Stimulated activated CD4-positive, alpha-beta T cell treated with anti-CD3 and anti-CD28 coated beads, Interleukin-4, amount 100 ng/mL, for 24 hours (primary cell): ENCODE measurements at places on chromosomes 5 and 9.

GRCh38 chr5:171571663-171572062 is 152.2 kb downstream of the FGF18 start:
- no peak for DNase-seq

DNA sequence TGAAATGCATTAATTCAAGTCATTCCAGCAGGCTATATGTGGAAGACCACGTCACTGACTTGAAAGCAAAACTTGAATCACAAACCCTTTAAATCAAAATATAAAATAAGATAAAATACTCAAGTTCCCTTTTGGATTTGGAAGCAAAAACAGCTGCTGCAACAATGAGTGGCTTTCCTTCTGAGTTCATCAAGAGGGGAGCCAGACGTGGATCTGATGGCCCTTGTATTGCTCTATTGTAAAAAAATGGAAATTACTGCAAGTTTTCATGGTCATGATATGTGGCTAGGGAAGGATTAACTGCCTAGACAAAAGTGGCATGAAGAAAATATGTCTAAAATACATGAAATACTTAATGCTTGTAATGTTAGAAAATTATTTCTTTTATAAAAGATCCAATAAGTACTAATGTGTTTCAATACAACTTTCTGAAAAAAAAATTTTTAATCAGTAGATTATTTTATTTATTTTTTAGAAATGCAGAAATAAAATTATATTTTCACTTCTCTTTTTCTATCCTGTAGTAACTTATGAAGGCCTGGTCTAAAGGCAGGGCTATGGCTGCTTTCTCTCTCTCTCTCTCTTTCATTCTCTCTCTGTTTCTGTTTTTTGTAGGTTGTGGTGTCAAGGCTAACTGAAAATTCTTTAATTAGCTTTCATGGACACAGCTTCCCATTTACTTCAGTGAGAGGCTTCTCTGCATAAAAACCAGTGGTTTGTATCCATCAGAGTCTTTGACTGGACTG is 24.0 kb downstream of the LIX1 start:
- DNase-seq: no peak

DNA sequence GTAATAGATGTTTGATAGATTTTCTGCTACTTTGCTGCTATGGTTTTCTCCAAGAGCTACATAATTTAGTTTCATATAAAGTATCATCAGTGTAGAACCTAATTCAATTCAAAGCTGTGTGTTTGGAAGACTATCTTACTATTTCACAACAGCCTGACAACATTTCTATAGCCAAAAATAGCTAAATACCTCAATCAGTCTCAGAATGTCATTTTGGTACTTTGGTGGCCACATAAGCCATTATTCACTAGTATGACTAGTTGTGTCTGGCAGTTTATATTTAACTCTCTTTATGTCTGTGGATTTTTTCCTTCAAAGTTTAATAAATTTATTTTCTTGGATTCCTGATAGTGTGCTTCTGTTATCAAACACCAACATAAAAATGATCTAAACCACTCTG is 35.1 kb upstream of the CCDC152 start:
- no peak for DNase-seq

DNA sequence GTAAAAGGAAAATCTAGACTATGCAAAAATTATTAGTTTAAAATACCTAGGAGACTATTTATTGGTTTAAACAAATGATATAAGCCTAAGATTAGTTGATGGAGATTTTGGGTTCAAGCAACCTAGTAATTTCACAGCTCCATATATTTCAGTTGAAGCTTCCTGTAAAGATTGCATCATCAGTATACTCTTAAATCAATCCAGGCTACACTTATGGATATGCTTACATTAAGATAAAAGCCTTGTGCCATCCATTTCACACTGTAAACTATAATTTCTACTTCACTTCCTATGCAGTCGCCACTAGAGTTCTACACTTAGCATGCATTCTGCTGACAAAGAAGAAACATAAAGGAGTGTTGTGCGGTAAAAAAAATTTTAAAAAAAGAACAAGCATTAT is 7.3 kb upstream of the LIX1 start:
- DNase-seq: no peak

GRCh38 chr5:163880302-163880701 is 374.9 kb downstream of the MAT2B start:
- DNase-seq: no peak

DNA sequence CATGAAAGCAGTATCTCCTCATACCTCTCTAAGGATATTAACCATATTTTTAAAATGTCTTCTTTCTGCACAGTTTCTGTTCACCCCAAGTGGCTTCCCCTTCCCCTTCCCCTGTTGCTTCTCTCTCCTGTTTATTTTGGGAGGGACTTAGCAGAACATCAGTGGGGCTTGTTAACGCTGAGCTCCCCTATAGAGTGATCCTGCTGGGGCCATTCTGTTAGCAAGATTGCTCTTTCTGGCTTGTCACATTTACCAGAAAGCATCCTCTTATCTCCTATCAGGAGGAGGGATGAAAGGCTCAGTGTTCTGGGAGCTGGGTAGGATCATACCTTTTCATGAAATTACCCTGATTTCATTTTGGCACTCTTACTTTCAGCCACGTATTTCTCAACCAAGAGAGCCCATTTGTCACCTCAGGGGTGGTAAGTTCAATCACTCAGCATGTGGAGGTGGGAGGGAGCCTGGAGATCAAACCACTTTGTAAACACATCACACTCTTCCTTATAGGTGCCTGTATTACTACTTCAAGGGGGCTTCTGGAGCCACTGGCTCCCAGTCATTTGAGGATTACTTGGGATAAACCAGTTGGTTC is 16.7 kb downstream of the NXNL2 start:
- DNase-seq: no peak

GRCh38 chr5:128427921-128428320 is 110.1 kb downstream of the FBN2 start:
- no peak for DNase-seq

DNA sequence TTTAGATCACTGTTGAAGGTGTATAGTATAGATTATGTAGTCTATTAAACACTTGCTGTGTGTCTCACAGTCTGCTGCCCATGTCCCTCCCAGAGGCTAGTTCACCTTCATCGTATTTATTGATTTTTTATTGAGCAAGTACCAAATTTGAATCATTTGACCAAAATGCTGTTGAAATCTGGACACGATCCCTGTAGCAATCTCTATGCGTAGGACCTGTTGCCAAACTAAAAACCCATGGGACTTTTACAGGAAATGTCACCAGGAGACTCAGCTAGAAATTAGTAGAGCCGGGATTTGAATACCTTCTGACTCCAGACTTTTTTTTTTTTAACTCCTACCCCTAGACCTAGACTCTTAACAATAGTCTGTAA is 17.5 kb downstream of the SLC31A1 start:
- no peak for DNase-seq

DNA sequence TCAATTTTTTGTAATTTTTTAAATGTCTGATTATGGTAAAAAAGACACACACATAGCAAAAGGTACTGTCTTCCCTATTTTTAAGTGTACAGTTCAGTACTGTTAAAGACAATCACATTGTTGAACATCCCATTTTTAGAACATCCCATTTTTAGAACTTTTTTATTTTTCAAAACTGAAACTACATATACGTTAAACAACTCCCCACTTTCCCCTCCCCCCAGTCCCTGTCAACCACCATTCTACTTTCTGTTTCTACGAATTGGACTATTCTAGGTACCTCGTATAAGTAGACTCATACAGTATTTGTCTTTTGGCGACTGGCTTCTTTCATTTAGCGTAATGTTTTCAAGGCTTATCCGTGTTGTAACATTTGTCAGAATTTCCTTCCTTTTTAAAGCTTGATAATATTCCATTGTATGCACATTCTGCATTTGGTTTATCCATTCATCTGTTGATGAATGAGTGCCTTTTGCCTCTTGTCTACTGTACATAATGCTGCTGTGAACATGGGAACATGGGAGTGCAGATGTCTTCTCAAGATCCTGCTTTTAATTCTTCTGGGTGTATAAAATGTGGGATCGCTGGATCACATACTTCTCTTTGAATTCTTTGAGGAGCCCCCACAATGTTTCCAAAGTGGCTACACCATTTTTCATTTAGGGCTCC is 154.0 kb downstream of the PIK3R1 start:
- DNase-seq: peak; percentile 58

DNA sequence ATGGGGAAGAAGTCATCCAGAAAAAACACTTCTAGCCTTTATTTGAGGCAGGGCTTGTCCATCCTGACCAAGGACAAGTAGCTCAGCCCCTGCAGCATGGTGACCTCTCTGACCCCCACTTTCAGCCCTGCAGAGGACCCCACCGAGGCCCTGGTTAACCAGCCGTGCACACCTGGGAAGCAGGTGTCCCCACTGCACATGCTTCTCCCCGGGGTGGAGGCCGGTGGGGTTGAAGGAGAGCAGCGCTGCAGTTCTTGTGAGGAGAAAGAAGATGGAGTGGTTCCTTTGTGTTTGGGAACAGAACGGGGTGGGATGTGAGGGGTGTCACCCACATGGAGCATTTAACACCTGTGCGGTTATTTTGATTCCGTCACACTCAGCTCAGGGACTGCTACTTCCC is 21.1 kb upstream of the ZBTB34 start:
- no peak for DNase-seq

DNA sequence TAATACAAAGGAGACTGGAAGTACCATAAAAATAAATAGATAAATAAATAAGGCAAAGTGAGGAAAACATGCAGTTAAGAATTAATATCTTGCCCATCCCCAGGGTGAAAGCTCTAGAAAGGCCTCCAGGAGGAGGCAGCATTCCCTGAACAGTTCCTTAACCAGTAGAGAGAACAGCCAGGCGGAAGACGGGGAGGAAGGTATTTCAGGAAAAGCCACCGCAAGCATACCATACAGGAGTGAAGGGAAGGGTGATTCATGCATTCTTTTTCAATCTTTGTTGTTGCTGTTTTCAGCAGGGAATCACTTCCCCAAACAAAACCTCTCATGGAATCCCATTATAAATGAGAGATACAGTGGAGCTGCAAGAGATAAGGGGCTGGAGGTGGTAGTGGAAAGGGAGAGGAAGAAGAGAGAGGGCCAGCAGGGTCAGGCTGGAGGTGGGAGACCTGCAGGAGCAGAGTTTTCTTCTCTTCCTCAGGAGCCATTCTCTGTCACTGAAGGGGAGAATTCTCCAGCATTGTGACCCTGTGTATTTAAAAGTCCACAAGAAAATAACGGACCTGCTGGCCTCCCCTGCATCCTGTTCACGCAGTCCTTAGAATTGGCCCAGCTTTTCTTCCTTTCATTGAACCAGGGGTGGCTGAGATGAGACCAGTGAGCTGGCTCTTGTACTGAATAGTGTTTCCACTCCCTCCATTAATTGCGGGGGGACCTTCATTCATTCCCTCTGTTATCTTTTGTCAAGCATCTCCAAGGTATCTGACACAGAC is 255.9 kb downstream of the FAM114A2 start:
- DNase-seq: no peak

- no peak for DNase-seq
Measured at GRCh38 chr9:25212361-25212760, 465.9 kb downstream of the TUSC1 start.

DNA sequence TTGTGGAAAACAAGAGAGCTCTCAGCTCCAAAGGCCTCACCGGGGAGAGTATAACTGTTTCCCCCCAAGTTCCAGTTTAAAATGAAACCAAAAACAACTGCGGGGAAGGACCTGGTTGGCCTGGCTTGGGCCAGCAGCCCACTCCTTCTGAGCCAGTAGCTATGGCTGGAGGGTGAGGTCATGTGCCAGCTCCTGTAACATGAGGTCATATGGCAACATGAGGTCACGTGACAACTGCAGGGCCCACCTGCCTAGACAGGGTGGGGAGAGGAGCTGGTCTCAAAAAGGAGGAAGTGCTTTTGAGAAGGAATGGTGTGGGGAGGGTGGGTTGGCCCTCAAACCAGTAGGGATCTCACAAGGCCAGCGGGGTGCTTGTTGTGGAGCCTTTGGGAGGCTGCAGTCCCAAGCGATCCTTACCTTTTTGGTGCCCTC is 29.3 kb upstream of the CRB2 start:
- DNase-seq: no peak

GRCh38 chr9:123741214-123741613 is 188.7 kb downstream of the DENND1A start:
- no peak for DNase-seq

DNA sequence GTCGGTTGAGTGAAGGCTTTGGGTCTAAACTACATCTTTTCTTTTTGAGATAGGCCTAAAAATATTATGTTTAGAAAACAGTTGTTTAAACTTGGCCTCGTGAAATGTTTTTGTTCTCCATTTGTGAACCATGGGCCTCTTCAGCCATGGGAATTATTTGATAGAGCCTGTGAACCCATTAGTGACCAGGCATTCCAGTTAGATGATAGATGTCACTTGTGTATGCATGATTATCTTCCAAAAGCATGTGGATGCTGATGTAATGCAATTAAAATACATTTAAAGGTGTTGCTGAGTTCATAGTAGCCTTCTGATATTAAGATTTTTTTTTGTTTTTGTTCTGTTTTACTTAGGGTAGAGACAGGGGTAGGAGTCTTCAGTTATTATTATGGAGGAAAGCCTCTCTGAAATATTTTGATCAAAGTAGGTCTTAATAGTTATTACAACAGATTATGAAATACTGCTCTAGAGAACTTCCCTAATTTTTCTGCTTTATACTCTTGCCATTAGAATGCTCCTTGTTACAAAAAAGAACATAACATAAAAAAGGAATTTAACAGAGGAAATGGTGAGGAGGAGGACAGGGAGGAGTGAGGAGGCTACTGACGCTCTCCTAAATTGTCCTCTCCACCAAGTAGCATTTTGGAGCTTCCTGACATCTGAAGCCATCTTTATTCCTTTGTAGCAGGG is 32.9 kb downstream of the CPEB4 start:
- no peak for DNase-seq

- no peak for DNase-seq
Measured at GRCh38 chr9:11107196-11107595, 494.4 kb upstream of the PTPRD start.

DNA sequence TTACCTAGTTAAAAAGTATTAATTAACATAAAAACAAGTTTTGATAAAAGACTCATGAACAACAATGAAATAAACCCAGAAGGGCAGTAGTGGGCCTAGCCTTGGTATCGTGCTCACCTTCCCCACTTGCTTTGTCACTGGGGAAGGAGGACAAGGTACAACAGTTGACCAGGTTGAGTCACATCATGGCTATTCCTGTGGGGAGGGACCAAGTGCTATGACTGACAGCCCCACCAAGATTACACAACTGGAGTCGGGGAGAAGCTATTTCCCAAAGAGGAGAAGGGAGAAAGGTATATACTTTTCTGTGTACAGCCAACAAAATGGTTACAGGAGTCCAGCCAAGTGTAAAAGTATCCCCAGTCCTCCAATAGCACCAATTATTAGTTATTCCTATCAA is 251.3 kb upstream of the RFX3 start:
- no peak for DNase-seq

- DNase-seq: no peak
Measured at GRCh38 chr9:135589596-135590485, 28.3 kb downstream of the PAEP start.

GRCh38 chr9:69137311-69137710 is 36.8 kb upstream of the TJP2 start:
- DNase-seq: no peak
